ENCODE measurements at places on chromosomes 3 and 15.

- DNase-seq: peak; percentile 38
Measured at GRCh38 chr3:11835028-11835639, 11.6 kb downstream of the TAMM41 start.

DNA sequence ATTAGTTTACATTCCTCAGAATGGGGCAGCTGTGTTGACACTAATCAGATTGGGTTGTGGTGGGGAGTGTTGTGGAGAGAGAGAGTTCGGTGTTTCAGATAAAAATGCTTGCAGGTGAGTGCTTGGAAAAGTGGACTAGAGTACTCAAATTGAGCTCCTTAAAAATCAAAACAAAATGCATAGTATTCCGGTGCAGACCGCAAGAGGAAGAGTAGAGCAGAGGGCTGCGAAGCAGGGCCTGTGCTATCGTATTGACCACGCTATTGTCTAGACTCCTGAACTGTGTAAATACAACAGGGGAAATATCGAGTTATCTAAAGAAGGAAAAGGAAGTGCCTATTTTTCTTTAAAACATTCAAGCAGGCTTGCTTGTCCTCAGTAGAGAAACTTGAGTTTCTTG is 159.5 kb downstream of the TP63 start:
- DNase-seq: no peak

- DNase-seq: no peak
Measured at GRCh38 chr3:107430214-107430995, 53.2 kb downstream of the CCDC54 start.

GRCh38 chr3:109918740-109919139 is 581.4 kb upstream of the DPPA4 start:
- DNase-seq: no peak

- DNase-seq: peak; percentile 67
Measured at GRCh38 chr3:141346839-141347238, 21.5 kb upstream of the ZBTB38 start.

- no peak for DNase-seq
Measured at GRCh38 chr3:172546105-172546504, 22.9 kb upstream of the TNFSF10 start.

DNA sequence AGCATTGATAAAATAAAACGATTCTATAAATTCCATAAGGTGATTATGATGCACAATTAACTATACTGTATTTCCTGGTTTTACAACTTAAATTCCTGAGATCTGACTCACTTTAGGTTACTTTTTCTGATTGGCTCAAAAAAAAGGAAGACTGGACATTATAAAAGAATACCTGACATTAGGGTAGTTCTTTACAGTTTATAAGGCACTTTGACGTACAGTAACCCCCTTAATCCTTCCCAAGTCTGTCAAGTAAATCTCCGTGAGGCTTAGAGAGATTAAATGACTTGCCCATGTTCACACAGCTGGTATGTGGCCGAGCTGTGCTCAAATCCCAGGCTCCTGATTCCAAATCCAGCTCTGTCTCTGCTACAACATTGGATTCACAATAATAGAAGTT is 1.0 kb upstream of the SLTM start:
- no peak for DNase-seq

GRCh38 chr3:119657887-119658702 is 2.3 kb downstream of the POPDC2 start:
- DNase-seq: peak; percentile 6

DNA sequence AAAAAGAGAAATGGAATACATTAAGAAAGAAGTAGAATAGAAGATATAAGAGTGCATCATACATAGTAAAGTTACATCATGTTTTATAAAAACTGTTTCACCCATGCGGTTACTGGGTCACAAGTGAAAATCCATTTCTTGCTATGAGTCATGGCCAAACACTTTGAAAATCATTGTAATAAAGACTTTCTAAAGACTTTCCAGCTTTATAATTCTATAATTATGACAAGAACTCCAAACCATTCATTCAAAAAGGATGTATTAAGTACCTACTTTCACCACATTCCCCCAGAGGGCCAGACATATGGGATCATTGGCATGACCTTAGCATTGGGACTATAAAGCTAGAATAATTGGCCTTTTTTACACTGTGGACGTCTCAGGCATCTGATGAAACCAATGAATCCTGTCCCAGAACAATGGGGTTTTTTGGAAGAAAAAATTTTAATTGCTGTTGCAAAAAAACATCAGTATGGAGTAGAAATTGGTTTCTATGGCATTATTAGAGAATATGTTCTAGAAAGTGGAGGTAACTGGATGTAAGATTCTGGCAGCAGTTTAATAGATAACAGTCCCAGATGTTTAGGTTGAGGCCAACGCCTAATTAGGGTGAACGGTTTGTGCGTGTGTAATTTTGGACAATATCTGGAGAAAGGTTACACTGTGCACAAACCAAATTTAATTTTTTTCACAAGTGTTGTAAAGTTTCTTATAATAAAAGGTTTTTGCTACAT is 3.3 kb upstream of the SKIC8 start:
- no peak for DNase-seq

- no peak for DNase-seq
Measured at GRCh38 chr3:100396967-100397366, 3.9 kb downstream of the TOMM70 start.

DNA sequence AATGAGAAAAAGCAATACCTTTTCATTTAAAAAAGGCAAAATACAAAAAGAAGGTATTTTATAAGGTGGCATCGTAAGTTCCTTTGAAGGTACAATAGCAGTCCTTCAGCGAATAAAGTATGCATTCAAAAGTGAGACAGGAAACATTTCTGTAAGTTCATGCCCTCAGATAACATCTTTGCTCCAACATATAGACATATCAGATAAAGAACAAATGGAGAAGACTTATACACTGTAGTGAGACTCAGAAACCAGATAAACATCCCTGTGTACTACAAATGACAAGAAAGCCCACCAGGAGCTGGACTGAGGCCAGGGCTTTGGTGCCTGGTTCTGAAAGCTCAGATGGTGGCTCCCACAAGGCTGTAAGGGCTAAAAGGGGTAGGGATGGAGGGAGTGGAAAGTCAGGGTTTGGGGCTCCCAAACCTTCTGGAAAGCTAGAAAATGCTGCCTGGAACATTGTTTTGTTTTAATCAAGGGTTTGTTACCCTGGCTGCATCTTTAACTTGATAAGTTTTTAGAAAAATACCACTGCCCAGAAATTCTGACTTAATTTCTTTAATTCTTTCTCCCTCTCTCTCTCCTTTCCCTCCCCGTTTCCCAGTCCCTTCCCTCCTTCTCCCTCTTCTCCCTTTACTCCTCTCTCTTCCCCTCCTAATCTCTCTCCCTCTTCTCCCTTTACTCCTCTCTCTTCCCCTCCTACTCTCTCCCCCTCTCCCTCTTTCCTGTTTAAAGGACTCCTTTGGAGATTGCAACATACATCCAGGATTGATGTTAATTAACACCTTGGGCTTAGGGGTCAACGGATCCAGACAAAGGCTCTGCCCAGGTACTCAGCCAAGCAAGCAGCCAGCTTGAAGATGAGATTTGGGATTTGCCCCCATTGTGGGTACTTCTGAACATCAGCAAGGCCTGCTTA is 126.1 kb downstream of the AQP9 start:
- DNase-seq: no peak

DNA sequence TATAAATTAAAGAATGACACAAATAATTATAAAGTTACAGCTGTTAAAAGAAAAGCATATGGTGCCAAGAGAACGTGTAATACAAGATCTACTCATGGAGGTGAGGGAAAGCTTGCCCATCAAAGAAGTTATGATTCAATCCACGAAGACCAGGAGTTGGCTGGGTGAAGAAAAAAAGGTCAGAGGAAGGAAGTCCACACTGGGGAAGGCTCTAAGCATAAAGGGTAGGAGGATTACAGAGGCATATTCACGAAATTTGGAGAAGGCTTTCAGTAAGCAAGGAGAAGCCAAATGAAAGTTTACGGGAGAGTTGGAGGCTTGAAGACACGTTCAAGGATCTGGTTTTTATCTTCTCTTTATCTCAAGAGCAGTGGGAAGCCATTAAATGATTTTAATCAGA is 1.8 kb upstream of the TGFBR2 start:
- DNase-seq: peak; percentile 58

DNA sequence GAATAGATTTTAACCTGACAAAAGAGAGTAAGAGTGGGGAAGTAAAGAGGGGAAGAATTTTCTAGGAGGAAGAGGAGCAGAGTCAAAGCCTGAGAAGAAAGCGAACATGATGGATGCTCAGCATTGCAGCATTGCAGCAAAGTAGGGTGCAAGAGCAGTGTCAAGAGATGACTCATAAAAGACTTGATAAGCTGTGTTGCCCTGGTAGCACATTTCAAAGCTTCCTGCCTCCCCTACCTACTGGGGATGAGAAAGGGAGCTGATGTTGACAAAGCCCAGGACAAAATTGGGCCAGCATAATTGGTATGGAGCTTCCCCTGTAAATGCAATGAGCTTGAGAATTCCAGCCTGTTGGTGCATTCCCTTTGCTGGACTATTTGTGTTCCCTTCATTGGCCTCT is 121.6 kb upstream of the ST8SIA2 start:
- no peak for DNase-seq

- no peak for DNase-seq
Measured at GRCh38 chr3:90016555-90016954, 909.1 kb downstream of the EPHA3 start.

DNA sequence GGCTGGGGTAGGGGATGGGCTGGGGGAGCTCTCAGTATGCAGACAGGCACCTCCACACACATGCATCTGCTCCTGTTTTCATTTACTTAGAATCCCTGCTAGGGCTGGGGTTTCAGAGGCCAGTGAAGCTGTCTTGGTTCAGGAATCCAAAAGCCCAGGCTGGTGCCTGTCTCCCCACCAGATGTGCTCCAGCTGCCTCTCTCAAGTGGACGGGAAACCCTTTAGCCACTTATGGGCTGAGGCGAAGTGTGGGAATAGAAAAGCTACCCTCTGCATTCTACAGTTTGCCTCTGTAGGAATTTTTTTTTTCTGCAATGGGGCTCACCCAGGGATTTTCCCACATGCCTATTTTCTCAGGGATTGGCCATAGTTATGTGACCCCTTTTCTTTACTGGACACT is 72.5 kb downstream of the ATP2B2 start:
- DNase-seq: no peak

Data from Kasumi-1 (cell line).